CD4-positive, alpha-beta T cell treated with Interleukin-17A for 1 hour (primary cell): ENCODE measurements at places on chromosomes 7 and 10.

GRCh38 chr7:150335774-150336112, 5.7 kb downstream of the RARRES2 start:
- DNase-seq, result no peak

DNA sequence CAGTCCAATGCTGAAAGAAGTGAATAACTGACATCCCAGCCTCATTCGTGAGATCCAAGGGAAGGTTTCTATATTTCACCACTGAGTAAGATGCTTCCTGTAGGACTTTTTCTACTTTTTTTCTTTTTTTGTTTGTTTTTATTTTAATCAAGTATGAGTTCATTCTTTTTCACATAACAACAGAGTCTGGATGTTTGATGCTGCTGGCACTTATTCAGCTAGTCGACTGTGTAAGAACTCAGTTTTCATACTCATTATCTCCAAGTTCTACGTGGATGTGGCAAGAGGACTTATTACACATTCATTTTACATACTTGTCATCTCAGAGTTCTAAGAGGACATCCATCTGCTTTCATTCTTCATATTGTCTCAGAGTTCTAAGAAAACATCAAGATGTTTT, 86.9 kb downstream of the CPXM2 start:
- no peak for DNase-seq

DNA sequence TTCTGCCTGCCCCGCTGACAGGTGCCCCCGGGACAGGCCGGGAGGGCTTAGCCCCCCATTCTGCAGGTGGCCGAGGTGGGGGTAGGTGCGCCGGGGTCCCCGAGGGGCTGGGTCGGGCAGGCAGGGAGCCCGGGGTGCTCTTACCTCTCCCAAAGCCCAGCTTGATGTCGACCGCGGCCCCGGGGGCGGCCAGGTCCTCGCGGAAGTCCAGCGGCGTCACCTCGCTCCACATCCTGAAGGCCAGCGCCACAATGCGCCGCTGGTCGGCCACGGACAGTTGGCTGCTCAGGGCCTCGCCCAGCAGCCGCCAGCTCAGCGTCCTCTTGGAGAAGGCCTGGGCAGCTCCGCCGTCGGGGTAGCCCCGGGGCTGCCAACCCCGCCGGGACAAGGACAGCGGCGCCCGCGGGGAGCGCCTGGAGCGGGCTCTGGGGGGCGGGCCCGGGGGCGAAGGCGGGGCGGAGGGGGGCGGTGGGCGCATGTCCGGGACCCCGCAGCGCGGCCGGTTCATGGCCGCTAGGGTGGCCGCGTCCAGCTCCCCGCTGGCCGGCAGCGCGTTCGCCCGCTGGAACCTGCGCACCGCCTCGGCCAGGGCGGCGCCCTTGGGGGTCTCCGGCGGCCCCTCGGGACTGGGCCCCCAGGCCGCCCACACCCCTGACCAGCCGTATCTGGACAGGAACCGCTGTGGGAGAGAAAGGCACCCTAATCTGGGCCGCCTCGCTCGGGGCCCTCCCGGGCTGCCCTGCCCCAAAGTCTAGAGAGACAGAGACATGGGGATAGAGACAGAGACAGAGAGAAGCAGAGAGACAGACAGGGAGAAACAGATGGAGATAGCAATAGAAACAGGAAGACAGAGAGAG, 1.7 kb downstream of the MMP21 start:
- no peak for DNase-seq

DNA sequence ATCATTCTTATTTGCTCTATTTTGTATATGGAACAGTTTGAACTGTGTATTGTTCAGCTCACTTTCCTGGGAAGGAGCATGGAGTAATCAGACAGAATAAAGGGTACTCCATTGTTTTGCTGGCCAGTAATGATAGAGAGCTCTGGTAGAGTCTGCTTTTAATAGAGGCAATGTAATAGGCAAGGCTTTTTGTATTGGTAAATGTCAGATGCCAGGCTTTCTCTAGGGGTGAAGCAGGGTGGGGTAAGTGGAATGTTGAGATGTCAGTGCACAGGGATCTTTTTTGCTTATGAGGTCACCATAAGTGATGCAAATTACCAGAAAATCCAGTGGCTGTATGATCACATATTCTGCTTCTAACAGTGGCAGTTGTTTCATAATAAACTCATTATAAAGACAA, 1088.3 kb upstream of the SORCS1 start:
- DNase-seq, result no peak

GRCh38 chr10:67261300-67261797, 335.5 kb downstream of the LRRTM3 start:
- DNase-seq, result no peak

GRCh38 chr7:89023206-89023605, 227.7 kb upstream of the TEX47 start:
- no peak for DNase-seq

DNA sequence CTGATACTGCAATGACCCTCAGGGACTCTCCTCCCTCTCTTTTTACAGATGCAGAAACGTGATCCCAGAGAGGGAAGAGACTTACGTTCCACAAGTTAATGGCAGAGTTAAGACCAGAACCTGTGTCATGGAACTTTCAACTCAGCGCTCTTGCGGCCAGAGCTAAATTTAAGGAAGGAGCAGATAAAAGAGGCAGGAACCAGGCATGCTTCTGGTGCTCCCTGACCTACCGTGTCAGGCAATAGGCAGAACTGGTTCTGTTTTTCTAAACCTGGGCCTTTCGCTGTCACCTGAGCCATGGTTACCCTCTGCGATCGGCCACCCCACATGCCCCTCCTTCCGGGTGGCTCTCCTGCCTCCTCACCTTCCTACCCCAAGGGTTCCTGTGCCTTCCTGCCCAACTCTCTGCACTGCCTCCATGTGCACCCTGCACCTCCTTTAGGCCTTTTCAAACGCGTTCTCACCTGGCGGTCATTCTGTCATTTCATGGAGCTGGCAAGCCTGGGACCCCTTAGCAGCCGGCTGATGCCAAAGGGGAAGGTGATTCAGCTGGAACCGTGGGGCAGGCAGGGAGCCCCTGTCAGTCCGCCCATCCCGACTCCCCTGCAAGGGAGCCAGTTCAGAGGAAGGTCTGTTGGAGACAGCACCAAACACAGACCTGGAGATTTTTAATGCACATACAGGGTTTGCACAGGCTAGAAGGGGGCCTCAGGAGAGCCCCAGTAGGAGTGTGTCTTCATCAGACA, 7.7 kb upstream of the GBX1 start:
- DNase-seq, result no peak
